Left ventricle myocardium inferior (tissue), 1 donor: ENCODE measurements at places on chromosomes 6 and 20.

DNA sequence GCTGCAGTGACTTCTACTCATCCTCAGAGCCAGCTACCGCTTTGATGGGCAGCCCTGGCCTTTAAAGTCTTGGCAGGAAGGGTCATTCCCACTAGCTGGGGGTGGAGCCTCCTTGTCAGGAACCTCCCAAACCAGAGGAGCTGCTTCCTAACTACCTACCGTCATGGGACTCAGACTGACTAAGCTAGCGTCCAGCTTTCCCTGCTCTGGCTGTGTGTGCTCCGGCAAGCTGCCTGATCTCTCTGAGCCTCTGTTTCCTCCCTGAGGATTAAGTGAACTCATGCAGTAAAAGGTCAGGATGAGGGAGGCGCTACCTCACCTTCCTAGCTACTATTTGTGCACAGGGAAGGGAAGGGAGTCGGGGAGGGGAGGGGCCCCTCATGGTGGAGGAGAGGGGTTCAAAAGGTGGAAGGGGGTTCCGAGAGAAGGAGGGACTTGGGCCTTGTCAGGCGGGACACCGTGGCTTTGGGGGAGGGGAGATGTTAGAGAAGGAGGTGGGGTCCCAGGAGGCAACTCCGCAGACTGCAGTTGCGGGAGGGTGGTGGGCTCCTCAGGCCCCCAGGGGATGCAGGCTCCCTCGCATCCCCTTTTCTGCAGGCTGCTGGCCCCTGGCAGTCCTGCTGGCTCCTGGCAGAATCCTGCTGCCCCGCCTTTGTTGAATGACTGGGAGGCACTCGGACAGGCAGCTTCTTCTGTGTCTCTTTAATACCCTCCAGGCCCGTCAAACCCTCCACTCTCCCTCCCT is 9.8 kb downstream of the DUSP15 start:
- DNase-seq = no peak

DNA sequence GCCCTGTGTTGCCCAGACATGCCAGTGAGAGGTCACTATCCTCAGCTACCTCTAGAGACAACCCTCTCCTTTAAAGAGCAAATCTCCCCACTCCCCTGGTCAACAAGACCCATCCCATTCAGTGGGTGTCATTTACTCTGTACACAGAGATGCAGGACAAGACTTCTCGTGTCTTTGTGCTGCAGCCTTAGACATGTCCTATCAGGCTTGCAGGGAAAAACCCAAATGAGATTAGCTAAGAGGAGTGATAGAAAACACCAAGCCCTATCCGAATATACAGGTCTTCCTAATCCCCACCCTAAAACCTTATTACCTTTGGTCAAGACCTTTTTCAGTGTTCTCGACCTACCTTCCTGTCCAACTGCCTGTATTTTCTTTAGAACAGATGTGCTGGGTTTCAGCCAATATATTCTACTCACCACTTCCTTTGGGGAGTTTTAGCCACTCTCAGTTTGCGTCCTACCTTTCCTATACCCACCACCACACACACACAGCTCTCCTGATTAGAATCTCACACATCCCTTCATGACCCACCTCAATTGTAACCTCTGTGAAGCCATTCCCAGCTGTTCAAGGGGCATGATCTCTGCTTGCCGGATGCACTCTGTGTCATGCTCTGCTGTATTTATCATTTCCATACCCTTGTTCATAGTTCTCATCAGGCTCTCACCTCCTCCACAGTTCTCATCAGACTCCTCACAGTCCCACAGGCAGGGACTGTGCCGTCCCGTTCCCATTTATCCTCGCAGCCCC is 39.7 kb downstream of the TRAM2 start:
- no peak for DNase-seq

DNA sequence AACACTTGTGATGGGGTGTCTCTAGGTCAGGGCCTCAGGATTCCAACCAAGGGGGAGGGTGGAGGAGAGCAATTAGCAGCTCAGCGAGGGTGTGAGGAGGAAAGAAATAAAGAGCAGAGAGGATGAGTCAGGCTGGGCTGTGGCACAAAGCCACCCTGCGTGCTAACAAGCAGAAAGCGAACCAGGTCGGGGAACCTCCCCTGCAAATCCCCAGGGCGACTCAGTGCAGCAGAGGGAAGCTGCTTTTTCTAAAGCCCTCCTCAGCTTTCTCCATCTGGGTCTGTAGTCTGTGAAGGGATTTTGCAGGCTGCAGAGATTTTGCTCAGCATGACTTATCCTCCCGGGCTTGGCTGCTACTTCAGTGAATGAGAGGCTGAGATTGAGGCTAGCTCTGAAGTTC is 6.6 kb upstream of the SPO11 start:
- DNase-seq = no peak

- no peak for DNase-seq
These were observed 36.6 kb downstream of the CITED2 start for GRCh38 chr6:139337830-139338229.

GRCh38 chr6:131129689-131130553 is 5.3 kb upstream of the AKAP7 start:
- DNase-seq = no peak

DNA sequence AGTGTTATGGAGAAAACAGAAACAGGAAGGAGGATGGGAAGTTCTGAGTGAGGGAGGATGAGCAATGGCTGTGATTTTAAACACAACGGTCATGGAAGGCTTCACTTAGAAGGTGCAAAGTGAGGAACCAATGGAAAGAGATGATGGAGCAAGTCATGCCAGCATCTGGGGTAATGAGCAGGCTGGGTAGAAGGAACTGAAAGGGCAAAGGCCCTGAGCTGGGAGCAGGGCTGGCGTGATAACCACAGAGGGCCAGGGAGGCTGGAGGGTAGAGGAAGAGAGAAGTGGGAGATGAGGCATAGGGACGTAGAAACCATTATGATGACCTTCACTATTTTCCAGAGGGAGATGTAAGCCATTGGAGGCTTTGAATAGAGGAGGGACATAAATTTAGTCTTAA is 43.6 kb downstream of the NHLRC1 start:
- DNase-seq = no peak

- peak; percentile 57 for DNase-seq
These were observed 19.9 kb upstream of the CRIP3 start for GRCh38 chr6:43328528-43328927.

- DNase-seq = no peak
These were observed 577 bp upstream of the SLC24A3 start for GRCh38 chr20:19211661-19212468.

GRCh38 chr20:46365487-46366220 is 40.8 kb downstream of the ELMO2 start:
- DNase-seq = no peak

DNA sequence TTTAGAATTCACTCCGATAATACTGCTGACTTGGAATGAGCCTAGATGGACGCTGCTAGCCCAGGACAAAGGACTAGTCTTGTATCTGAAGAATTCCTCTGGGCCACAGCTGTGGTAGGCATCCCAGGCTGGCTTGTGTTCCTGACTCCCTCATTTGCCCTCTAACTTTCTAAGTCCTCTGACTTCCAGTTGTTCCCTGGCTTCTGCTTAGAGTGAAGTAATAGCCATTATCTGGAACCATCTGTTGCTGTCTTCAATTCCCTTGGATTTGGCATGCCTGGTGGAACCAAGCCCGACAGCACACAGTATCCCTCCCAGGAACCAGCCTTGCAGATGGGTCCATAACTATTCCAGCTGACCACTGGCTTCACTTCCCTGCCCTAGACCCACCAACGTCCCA is 376.0 kb downstream of the SYNE1 start:
- peak; percentile 35 for DNase-seq

- peak; percentile 51 for DNase-seq
These were observed at the start of gene GPR6 for GRCh38 chr6:109978174-109979032. Gene GPR6 (plus strand): TSS chr6:109978311. CDS start chr6:109979113, 802 bp downstream.

DNA sequence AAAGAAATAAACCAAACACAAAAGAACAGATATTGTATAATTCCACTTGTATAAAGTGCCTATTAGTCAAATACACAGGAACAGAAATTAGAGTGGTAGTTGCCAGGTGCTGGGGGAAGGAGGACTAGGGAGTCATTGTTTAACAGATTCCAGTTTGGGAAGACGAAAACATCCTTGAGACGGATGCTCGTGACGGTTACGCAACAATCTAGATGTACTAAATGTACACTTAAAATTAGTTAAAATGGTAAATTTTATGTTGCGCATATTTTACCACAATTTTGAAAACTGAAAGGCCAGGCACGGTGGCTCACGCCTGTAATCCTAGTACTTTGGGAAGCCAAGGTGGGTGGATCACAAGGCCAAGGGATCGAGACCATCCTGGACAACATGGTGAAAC is 111.0 kb downstream of the PKHD1 start:
- DNase-seq = no peak

DNA sequence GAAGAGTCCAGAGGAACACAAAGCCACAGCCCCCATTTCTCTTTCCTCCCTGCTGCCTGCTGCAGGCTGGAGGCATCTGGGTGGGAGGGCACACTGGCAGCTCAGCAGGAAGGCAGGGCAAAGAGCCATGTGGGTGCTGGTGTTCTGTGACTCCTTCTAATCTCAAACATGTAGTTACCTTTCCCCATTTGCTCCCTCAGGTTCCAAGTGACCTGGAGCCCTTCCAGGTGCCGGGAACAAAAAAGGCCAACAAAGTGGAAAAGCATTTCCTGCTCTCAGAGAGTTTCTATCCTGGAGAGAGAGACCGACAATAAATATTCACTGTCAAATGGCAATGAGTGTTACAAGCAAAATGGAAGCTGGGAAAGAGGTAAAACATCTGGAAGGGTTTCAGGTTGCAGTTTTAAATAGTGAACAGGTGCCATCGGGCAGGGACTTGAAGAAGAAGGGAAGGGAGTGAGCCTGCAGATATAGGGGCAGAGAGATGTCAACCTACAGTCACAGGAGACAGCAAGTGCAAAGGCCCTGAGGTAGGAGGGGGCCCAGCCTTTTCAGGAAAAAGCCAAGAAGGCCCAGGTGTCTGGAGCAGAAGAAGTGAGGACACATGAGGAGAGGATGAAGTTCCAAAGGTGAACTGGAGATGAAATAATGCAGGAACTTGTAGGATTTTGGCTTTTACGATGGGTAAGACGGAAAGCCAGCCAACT is 43.6 kb upstream of the IYD start:
- DNase-seq = no peak

GRCh38 chr6:153729189-153729588 is 309.9 kb upstream of the OPRM1 start:
- no peak for DNase-seq

DNA sequence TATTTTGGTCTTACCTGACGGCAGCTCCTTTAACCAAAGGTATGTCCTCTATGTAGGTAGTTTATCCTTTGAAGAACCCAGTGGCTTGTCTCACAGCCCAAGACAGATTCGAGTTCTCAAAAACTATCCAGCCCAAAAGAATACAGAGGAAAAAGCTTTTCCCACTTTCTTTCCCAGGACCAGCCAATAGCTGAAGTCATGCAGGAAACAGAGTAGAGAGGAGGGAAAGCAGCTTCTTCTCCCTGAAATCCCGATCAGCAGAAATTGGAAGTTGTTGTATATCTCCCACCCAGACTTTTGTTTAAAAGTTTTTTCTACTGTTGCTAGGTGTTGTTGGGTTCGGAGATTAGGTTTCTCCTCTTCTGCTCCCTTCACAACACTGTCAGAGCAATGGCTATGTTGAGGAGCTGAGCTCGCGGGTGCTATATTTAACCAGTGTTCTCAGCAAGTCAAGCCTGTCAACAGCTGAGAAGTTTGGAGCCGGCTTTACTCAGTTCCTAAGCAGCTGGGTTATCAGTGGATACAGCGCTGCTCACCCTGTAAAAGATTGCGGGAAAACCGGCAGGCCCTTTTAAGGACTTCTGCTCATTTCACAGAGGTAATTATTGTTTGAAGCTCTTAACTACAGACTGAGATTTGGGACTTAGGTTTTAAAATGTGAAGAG is at the start of gene FILIP1:
FILIP1 (minus strand) TSS at position 401 of the 665 bp plus-strand sequence. CDS start 78,828 bp downstream, outside the sequence.
- peak; percentile 59 for DNase-seq

DNA sequence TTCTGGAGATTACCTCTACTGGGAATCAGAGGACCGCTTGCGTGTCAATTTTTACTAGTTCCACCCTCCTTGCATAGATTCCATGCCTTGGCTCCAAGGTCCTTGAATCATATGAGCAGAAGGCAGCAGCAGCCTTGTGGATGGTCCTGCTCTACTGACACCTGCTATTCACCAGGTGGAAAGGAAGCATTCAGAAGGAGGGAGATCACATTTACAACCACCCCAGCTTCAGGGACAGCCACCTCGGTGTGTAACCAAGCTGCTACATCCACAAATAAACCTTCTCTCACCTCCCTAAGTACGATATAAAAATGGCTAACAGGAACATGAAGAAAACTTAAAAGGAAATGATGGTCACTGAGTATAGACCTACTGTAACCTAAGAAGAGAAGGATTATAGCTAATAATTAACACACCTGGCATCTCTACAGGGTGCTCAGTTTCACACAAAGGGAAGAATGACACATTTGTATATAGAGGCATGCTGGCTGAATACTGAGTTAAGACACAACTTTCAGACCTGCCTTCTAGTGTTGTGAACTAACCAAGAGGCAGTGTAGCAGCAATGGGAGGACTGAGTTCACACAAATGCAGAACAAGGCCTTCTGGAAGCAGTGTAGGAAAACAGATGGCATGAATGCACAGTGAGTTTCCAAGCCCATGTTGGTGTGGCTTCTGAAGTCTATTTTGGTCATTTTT is 46.3 kb upstream of the SRPK1 start:
- DNase-seq = no peak

- DNase-seq = no peak
These were observed 1057.4 kb downstream of the EPHA7 start for GRCh38 chr6:92361990-92362389.
